ENCODE measurements at places on chromosomes 2 and 18.
A peak's percentile ranks its signal among the peaks of the same experiment; 100 is the strongest.

DNA sequence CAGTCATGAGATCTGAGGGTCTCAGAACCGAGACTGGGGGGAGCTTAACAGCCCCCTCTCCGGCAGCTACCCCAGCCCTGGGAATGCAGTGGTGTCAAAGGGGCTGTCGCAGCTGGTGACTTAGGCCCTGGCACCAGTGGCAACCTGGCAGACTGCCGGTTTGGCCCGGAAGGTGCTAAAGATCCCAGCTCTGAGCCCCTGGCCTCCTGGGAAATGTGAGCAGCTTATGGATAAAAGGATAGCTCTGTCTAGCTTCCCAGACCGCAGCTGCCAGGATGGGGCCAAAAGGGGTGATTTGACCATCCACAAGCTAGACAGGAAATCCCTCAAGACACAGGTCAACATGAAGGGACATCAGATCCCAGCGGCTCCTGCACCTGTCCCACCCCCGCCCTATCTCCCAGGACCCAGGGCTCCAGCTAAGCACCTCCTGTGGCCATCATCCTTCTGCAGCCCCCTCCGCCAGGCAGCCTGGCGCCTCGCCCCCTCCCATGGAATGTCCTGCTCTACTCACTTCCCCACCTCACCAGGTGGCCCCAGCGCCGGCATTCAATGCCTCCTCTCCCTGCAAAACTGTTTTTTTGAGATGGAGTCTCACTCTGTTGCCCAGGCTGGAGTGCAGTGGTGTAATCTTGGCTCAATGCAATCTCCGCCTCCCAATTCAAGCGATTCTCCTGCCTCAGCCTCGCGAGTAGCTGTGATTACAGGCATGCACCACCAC is 33.2 kb upstream of the EFHD1 start:
- no peak overlapping the region for H3K27ac ChIP-seq
- no peak overlapping the region for H3K4me3 ChIP-seq
- no peaks in the 10 kb centered on the region for H3K4me1 ChIP-seq
- H3K36me3 ChIP-seq = no peaks in the 10 kb centered on the region

GRCh38 chr2:62187246-62187645 is 8.7 kb upstream of the B3GNT2 start:
- H3K27ac ChIP-seq = peak overlapping the region; percentile 29
- H3K27me3 ChIP-seq = no peaks in the 10 kb centered on the region
- H3K4me1 ChIP-seq = peaks cover 6% of the 10 kb centered on the region
- H3K4me3 ChIP-seq = no peak overlapping the region

DNA sequence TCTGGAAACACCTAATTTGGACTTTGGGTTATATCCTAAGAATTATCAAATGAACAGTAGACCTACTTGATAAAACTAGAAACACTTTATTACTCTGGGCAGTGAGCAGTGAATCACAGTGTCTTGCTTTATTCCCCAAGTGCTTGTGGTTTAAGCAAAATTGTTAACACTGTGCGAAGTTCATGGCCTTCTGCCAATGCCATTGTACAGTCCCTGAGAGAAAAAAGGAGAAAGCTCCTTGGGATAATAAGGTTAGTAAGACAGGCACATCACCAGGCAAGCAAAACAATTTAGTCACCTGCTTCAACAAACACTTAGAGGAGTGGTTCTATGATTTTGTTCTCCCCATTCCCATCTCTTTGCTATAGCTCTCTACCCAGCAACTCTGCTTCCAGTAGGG is 39.8 kb downstream of the ADCYAP1 start:
- no peaks in the 10 kb centered on the region for H3K27me3 ChIP-seq
- H3K4me3 ChIP-seq = no peak overlapping the region
- DNase-seq = no peak
- no peaks in the 10 kb centered on the region for H3K36me3 ChIP-seq

DNA sequence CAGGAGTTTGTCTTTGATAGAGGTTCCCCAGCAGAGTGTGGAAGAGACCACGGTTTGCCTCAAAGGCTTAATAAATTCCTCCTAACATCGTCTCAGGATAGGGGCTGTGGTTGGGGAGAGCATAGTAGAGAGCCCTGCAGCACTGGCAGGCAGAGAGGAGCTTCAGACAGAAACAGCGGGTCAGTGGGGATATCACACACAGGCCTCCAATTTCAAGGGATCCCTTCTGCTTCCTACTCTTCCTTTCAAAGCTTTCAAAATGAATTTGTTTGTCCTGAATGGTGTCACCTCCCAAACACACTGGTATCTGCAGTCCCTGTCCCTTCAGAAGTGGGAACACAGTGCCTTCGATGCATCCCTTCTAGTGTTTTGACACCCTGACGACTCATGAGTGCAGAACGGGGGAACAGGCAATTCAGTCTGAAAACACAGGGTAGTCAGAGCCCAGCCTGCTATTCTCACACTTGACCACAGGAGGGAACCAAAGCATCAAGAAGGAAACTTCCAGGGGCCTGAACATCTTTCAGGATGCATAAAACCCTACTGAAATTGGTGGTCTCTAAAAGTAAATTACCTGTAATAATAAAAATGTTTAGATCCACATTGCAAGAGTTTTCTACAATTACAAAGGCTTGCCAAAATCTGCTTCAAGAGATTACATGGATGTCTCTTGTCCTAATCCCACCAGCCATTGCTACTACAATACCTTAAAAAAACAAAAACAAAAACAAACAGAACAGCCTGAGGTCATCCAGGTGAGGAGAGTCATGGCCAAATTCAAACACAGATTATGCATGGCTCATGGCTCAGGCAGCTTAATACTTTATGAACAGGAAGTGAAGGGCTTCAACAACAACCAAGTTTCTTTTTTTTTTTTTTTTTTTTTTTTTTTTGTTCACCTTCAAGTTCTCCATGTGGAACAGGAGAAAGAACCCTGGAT is 49.8 kb downstream of the SLC14A2 start:
- no peaks in the 10 kb centered on the region for H3K36me3 ChIP-seq
- peak; percentile 29 for DNase-seq
- H3K27me3 ChIP-seq = no peaks in the 10 kb centered on the region
- no peak overlapping the region for H3K27ac ChIP-seq
- peaks cover under 1% of the 10 kb centered on the region for H3K4me1 ChIP-seq

GRCh38 chr2:14424478-14425390 is 207.8 kb upstream of the LRATD1 start:
- no peak overlapping the region for H3K27ac ChIP-seq
- no peak for DNase-seq
- no peaks in the 10 kb centered on the region for H3K4me1 ChIP-seq

- H3K4me1 ChIP-seq = peaks cover 3% of the 10 kb centered on the region
- no peak overlapping the region for H3K4me3 ChIP-seq
- no peaks in the 10 kb centered on the region for H3K27me3 ChIP-seq
Observed at GRCh38 chr2:138090330-138090729, 126.1 kb downstream of the HNMT start.
